ENCODE measurements at places on chromosomes 3 and 15.

DNA sequence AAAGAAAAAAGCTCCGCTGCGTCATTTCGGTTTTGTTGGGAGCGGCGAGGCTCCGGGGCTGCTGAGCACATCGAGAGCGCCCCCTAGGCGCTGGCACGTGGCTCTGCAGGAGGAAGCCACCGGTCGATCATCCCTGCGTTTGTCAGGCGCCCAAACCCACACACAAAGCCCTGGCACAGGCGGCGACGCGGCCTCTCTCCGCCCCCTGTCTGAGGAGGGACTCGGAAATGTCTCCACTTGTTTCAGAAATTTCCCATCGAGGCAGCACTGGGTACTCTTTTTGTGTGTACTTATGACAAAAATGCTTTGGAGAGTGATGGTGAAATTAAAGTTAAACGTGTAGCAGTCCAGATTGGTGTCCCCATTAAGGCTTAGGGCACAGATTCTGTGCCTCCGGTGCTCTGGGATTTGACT lies 407.3 kb upstream of the ONECUT1 start:
- DNase-seq = peak; percentile 73

DNA sequence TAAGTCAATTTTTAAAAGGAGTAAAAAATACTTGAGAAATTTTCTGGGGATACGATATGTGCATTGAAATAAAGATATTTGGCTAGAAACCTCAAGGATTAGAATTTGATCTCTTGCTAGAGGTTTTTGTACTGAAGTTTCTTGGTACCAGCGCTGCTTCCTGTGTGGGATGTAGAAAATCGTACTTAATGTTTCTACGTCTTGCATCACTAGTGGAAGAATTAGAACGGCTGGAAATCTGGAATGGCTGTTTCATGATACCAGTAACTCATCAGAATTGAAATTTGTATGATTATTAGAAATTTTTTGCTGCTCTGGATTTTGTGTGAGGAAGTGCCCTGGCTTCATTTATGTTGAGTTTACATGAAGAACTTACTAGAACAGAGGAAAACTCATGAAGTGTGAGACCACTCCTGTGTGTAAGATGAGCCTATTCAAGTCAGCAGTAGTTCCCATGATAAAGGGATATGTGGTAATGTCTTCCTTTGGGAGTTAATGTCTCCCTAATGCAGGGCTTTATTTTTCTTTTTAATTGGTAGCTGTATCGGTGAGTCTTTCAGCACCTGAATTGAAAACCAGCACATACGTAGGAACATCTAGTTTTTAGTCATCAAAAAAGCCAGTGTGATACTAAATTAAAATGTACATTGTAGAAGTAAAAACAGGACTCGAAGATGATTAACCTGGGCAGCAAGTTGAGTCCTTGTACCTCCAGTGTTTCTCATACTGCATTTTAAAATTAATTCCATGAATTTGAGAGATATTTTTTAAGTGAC lies 3.2 kb downstream of the KBTBD8 start:
- no peak for DNase-seq

- DNase-seq = no peak
These were observed 32.8 kb upstream of the UBE2E2 start for GRCh38 chr3:23170291-23170690.

DNA sequence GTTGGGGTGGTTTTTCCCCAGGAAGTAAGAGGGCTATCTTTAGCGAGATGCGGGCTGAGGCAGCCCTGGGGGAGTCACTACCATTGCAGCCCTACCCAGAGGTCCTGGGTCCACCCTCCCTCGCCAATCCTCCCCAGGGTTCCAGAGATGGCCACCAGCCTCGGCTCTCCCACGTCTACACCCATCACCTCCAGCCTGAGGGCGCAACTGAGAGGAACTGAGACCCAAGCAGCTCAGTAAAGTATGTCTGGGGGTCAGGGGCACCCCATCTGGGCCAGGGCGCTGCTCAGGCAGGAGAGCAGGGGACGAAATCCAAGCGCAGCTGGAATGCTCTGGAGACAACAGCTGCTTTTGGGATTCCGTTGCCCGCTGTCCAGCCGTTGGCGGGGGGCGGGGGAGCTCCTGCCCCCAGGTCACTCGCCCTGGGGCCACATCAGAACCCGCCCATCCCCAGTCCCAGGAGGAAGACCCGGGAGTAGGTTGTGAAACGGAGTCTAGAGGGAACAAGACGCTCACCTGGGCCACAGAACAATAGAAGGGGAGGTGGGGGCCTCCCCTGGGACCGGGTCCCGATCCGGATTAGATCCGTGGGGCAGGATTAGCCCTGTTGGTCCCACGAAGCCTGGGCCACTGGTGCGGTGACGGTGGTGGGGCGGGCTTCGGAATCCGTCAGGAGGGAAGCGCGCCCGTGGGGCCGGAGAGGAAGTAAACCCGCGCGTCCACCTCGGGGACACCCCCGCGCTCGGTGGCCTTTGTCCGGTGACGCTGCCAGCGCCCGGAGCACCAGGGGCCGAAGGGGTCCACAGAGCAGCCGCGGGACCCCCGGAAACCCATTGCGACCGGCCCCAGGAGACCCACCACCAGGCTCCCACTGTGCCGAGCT lies 1.4 kb upstream of the NDUFAF3 start:
- DNase-seq = no peak

- DNase-seq = no peak
These were observed 670 bp upstream of the ATP13A3 start for GRCh38 chr3:194487289-194488054.

- no peak for DNase-seq
These were observed 53.7 kb upstream of the CTSH start for GRCh38 chr15:78998526-78998925.

- DNase-seq = no peak
These were observed 8.9 kb upstream of the PXK start for GRCh38 chr3:58323529-58324390.

DNA sequence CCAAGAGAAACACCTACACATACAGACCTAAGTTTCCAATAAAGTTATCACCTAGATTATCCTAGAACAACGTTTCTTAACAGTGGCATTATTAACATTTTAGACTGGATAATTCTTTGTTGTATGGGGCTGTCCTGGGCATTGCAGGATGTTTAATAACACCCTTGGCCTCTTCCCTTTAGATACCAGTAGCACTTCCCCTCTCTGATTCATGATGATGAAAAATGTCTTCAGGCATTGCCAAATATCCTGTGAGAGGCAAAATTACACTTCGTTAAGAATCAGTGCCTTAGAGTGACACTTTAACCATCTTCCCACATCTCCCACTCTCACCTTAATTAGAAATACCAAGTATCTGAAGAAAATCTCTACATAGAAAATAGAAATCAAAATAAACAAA lies 352.6 kb downstream of the CGGBP1 start:
- no peak for DNase-seq
